ENCODE measurements at places on chromosomes 1 and 21.

DNA sequence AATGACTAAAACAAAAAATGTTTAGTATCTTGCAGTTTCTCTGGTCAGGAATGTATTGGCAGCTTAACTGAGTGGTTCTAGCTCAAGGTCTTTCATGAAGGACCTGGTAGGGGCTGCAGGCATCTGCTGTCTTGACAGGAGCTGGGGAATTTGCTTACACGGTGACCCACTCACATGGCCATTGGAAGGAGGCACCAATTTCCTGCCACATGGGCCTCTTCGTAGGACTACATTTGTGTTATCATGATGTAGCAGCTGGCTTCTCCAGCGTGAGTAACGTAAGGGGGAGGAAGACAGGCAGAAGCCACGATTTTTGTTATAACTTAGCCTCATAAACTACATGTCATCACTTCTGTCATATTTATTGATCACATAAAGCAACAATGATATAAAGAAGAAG is 376.3 kb downstream of the AMY1C start:
- no peak for DNase-seq

- DNase-seq: no peak
Observed at GRCh38 chr1:151843398-151843797, 3.8 kb upstream of the C2CD4D start.

GRCh38 chr21:18228060-18228739 is 16.4 kb upstream of the CHODL start:
- DNase-seq: no peak

DNA sequence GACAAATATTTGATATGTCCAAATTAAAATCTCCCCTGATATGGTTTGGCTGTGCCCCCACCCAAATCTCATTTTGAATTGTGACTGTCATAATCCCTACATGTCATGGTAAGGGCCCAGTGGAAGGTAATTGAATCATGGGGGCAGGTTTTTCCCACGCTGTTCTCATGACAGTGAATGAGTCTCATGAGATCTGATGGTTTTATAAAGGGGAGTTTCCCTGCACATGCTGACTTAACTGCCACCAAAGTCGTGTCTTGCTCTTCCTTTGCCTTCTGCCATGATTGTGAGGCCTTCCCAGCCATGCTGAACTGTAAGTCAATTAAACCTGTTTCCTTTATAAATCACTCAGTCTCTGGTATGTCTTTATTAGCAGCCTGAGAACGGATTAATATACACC is 207.0 kb downstream of the BARHL2 start:
- DNase-seq: no peak

DNA sequence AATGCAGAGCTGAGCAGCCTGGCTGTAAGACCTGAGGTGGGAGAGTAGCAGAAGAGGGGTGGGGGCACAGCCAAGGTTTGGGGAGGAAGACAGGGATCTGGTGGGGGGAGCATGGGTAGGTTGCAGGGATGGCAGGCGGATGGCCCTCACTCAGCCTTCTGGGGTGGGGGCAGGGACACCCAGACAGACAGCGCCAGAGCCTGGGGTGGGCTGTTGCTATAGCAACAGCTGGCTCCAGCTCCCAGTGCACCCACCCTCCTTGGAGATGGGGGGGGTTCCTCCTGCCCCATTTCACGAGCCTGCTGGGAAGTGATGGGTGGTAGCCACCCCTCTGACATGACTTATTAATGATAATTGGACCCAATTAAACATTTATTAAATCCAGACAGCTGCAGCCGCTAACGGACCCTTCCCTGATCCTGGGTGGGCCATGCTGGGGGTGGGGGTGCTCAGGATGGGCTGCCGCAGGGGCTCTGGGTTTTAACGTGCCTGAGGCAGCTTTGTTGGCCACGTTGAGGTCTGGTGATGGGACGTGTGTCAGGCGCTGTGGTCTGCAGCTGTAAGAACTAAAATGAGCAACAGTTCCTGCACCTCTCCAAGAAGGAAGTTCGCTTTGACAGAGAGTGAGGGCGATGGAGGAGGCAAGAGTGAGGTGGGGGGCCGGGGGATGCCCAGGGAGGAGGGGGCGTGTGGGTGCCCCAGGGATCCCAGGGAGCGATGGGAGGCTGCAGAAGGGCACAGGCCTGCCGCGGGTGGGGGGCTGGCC is 19.4 kb downstream of the AGRN start:
- DNase-seq: no peak

DNA sequence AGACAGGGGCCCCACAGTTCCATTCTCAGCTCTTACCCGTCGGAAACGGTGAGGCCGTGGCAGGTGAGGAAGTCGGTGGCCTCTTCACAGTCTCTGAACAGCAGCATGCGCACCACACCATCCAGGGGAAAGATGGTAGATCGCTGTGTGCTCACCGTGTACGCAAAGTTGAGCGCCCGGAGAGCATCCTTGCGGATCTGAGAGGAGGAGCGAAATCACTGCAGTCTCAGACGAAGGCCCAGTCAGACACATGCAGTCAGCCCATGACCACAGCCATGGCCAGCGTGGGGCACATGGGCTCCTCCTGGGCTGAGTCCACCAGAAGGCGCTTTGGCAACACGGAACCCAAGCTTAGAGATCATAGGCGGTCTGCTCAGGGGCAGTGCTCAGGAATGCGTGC is 18.5 kb downstream of the MCM3AP start:
- DNase-seq: no peak

- DNase-seq: no peak
Observed at GRCh38 chr1:236673289-236673919, 12.9 kb upstream of the ACTN2 start.

DNA sequence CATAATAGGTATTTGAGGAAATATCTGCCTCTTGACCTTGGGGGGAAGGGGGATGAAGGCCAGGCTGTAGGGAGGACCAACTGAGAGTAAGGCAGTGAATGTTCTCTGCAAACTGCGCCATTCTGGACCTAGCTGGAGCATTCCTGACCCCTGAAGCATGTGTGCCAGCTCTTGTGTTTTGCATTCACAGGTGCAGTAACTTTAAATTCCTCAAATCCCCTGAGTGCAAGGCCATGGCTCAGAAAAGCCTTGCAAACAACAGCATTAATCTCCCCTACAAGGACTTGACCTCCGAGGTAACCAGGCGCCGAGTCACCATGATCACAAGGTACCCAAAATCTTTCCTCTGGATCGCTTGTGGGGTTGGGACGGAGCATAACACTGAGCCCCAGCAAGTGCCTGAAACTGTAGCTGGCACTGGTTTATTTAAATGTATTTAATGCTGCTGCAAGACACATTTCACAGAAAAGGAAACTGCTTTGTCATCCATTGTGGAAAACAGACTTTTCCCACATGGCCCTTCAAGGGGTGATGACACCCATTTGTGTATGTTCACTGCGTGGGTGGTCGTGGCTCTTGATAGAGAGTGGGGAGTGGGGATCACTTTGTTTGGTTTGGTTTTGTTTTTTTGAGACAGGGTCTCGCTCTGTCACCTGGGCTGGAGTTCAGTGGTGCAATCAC is 1.7 kb downstream of the MYOCOS start:
- DNase-seq: no peak

DNA sequence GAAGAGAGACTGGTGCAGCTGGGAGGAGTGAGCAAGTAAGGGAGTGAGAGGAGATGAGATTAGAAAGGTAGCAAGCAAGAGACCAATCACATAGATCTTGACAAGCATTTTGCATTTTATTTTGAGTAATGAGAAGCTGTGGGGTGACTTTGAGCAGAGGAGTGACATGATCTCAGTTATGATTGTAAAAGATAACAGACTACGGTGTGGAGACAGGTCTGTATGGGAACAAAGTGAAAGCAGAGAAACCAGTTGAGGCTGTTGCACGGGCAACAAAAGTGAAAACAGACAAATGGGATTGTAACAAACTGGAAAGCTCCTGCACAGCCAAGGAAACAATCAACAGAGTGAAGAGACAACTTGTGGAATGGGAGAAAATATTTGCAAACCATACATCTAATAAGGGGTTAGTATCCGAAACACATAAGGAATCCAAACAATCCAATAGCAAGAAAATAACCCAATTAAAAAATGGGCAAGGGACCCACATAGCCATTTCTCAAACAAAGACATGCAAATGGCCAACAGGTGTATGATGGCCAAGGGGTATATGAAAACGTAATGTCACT is 68.4 kb downstream of the SNRPE start:
- DNase-seq: no peak

DNA sequence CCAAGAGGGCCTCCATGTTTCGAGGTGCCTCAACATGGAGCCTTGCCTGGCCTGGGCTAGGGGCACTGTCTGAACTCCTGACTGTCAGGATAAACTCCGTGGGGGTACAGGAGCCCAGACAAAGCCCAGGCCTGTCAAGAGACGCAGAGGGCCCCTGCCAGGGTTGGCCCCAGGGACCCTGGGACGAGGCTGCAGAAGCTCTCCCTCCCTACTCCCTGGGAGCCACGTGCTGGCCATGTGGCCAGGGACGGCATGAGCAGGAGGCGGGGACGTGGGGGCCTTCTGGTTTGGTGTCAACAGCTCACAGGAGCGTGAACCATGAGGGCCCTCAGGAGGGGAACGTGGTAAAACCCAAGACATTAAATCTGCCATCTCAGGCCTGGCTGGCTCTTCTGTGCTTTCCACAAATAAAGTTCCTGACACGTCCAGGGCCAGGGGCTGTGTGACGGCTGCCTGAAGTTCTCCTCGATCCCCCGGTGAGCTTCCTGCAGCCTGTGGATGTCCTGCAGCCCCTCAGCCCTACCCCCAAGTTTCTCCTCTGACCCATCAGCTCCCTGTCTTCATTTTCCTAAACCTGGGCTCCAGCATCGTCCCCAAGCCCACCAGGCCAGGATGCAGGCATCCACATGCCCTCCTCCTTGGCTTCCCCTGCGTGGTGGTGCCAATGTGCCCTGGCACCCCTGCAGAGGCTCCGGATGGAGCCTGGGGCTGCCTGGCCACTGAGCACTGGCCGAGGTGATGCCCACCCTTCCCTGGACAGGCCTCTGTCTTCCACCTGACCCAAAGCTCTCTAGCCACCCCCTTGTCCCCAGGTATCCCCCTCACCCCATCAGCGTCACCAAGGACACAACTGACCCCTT is 12.8 kb upstream of the LRRC3 start:
- DNase-seq: no peak

DNA sequence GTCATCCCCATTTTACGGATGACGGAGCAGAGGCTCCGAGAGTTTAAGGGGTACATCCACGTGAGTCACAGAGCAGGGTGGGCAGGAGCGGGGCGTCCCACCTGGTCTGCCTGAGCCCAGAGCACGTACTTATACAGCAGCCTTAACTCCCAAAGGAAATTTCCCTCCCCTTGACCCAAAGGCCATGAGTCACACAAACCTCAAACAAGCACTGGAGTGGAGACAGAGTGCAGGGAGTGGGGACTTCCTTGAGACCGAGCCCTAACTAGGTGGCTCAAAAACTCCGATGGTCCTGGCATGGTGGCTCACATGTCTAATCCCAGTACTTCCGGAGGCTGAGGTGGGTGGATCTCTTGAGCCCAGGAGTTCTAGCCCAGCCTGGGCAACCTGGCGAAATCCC is 141.6 kb upstream of the KLHDC7A start:
- no peak for DNase-seq

GRCh38 chr1:25971811-25972180 is 26.1 kb downstream of the PAFAH2 start:
- DNase-seq: no peak

GRCh38 chr1:24870551-24871195 is 59.4 kb downstream of the RUNX3 start:
- peak; percentile 4 for DNase-seq

GRCh38 chr1:34928066-34928696 is 1.3 kb downstream of the DLGAP3 start:
- DNase-seq: no peak

DNA sequence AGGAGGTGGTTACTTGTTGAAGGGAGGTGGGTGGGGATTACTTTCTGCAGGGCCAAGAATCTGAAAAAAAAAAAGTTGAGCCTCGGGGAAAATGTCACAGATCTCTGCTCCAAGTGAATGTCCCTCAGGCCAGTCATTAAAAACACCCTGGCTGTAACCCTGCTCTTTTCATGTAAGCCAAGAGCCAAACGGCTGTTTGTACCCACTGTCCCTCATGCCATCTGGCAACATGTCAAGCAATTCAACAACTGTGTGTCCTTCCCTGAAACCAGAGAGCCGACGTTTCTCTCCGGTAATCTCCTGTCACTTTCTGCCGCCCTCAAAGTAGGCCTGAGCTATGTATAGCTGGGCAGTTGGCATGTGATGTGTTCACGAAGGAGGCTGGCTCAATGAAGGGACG is 14.7 kb downstream of the CASQ2 start:
- DNase-seq: no peak

DNA sequence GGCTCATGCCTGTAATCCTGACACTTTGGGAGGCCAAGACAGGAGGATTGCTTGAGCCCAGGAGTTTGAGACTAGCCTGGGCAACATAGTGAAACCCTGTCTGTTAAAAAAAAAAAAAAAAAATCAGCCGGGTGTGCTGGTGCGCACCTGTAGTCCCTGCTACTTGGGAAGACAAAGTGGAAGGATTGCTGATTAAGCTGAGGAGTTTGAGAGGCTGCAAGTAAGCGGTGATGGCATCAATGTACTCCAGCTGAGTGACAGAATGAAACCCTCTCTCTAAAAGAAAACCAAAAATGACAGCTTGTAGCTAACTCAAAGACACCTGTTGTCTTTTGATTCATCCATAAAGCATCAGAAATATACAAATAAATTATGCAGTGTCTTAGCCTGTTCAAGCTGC is 31.8 kb downstream of the SIPA1L2 start:
- DNase-seq: no peak

Data from activated CD4-positive, alpha-beta T cell treated with anti-CD3 and anti-CD28 coated beads, Interleukin-2, amount 50 U/mL, for 1 hour (primary cell).